ENCODE measurements at places on chromosomes 3 and 15.
A peak's percentile ranks its signal among the peaks of the same experiment; 100 is the strongest.

GRCh38 chr3:141412087-141412935 lies 44.0 kb downstream of the ZBTB38 start:
- peak; percentile 83 for DNase-seq

- no peak for DNase-seq
Measured at GRCh38 chr3:140416666-140417065, 261.2 kb upstream of the TRIM42 start.

DNA sequence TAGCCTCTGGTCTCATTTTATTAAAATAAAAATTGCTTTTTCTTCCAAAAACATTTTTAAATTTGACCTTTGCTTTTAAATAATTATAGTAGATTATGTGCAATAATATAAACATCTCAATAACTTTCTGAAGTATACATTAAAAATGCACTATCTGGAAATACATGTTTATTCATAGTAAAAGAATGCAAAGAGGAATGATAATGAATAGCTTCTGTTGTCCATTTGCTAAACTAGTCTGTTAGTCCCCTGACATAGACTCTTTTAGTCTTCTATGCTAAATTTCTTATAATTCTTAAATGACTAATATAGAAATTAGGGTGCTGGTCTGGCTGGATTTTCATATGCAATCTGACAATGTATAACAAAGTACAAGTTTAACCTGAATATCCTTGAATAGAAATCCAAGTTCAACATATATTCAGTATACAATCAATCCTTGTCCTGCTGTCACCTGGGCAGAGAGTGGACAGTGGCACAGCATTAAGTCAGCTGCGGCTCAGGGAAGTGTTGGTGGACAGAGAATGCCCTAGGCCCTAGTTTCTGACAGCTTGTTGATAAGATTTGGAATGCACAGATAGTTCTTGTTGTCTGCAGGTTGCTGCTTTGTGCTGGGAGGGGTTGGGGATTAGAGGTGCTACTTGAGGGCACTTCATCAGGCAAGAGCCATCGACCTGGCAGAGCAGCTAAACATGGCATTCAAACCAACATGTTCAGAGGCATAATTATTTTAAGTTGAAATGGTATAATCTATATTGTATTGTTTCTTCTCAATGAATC lies 161.7 kb downstream of the MBNL1 start:
- DNase-seq, result no peak

- no peak for DNase-seq
Measured at GRCh38 chr3:24529210-24529609, 34.6 kb upstream of the THRB start.

DNA sequence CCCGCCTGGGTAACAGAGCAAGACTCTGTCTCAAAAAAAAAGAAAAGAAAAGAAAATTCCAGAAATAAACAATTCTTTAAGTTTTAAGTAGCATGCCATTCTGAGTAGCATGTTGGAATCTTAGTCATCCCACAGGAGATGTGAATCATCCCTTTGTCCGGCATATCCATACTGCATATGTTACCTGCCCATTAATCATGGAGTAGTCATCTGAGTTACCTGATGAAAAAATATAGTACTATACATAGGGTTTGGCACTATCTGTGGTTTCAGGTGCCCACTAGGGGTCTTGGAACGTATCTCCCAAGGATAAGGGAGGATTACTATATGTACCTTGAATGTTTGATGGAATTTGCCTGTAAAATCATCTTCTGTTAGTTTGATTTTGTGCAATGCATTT lies 6.3 kb upstream of the CCR4 start:
- DNase-seq, result no peak

DNA sequence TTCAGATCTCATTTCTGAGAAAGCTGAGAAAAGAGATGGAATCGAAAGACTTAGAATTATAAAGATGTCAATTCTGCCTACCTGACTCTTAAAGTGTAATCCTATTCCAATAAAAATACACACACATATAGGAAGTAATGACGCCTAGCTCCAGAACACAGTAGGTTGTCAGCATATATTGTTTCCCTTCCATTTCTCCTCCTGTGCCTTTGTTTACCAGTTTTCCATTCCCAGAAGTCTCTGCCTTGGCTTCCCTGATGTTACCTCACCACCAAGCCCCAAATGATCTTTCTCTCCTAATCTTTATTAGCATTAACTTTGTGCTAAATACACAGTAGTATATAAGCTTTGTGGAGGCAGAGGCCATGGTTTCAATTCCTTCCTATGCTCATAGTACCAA lies 40.0 kb downstream of the TM4SF4 start:
- no peak for DNase-seq

DNA sequence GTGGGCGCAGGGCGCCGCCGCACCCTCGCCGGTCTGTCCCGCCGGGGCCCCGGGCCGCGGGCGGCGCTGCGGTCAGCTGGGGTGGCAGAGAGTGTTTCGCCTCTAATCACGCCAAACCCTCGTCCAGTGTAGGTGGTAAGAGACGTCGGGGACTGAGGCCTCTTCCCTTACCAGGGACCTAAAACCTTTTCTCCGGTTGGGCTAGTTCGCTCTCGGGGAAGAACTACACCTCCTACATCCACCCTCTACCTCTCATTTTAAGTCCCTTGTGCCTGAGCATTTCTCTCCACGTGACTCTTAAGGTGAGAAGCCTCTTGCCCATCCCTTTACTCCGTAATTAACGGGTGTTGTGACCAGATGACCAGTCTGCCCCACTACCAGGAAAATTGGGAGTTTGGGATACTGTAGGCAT lies 520 bp downstream of the TMEM42 start:
- DNase-seq, result peak; percentile 8

Measured in SHP77 (cell line).